Activated CD8-positive, alpha-beta memory T cell treated with anti-CD3 and anti-CD28 coated beads for 4 hours (primary cell): ENCODE measurements at places on chromosomes 1 and 21.

GRCh38 chr1:29592261-29592615 lies 355.9 kb downstream of the PTPRU start:
- no peak for DNase-seq

DNA sequence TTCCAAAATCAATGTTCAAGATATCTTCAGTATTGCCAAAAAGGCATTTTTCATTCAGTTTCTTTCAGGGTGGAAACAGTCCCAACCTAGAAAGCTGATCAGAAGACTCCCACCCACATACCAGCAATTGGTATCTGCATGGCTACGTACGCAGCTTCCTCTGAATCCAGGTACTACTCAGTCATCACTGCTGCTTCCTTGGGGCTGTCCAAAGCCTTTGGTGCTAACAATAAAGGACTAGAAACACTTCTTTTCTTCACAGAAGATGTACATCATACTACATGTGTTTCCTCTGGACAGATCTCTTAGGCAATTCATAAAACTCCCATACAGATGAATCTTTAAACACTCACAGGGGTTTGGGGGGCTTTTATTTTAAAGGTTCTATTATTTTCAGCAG lies 29.8 kb downstream of the VPS26C start:
- DNase-seq, result no peak

DNA sequence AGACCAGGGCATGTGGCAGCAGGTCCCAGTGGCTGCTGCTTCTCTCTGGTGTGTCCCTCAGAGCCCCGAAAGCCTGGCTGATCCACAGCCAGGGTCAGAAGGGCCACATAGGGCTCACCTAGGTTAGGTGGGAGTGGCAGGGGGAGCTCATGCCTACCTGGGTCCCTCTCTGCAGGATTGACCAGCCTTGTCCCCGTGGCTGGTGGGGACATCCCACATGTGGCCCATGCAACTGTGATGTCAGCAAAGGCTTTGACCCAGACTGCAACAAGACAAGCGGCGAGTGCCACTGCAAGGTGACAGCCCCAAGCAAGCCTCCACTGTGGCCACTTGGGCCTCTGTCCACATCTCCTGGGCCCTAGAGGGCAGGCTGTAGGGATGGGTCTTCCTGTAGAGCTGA lies 15.7 kb downstream of the CELSR2 start:
- no peak for DNase-seq

DNA sequence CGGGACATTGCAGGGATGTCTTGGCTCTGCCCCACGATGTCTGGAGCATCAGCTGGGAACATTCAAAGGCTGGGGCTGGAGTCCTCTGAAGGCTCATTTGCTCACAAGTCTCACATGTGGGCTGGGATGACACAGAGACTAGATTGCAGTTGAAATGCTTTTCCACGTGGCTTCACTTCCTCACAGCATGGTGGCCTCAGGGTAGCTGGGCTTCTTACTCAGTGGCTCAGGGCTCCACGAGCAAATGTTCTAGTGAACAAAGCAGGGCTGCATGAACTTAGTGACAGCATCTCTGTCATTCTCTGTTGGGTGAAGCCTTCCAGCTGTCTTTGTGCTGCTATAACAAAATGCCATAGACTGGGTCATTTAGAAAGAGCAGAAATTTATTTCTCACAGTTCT lies 247.0 kb upstream of the POU3F1 start:
- DNase-seq, result no peak

DNA sequence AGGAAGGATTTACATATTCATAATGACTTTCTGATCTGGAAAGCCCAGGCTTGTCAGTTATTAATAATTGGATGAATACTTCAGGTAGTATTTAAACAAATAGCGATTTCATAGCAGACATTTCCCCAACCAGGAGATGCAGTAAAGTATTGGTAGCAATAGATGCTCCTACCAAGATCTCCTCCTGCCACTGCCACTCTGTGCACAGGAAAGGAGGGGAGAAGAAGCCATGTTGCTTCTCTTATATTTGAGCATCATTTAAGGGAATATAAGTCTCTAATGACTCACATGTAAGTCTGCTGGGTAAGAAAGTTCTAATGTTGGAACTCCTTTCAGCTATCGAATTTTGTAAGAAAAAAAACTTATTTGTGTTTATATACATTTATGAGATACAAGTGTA lies 420 bp upstream of the IFI16 start:
- DNase-seq, result no peak

- DNase-seq, result no peak
These were observed 40.5 kb downstream of the ATF3 start for GRCh38 chr1:212649020-212649419.

DNA sequence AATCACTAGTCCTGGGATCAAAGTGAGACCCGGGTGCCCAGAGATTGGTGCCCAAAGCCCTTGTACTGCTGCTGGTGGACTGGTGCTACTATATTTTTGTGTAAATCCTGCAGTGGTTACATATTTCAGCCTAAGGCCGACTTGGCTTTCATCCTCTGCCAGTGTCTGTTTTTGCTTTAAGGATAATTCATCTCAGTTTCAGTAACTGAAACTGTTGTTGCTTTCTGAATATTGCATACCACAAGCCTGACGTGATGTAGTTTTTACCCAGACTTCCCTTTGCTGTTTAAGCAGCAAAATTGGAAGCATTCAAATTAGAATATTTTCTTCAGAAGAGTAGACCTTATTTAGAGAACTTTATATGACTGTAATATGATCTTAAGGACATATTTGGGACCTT lies 341.8 kb downstream of the RYR2 start:
- no peak for DNase-seq

DNA sequence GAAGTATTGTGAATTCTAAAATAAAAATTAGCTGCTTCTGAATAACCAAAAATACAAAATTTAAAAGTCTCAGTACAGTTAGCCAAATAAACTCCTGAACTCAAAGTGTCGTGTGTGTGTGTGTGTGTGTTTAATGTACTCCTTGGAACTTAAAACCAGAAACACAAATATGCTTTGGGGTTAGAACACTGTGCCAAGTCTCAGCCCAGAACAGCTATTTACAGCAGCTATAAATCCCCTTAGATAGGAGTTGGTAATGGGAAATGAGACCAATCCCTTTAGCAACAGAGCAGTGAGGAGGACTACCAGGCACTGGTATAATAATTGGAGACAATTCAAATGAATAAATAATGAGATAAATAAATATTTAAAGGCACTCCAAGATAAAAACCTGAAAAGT lies 83.1 kb downstream of the PATJ start:
- no peak for DNase-seq

- no peak for DNase-seq
These were observed 108.6 kb upstream of the RAB3GAP2 start for GRCh38 chr1:220380885-220381284.

- DNase-seq, result no peak
These were observed 44.5 kb downstream of the LRRC53 start for GRCh38 chr1:74467786-74468377.

DNA sequence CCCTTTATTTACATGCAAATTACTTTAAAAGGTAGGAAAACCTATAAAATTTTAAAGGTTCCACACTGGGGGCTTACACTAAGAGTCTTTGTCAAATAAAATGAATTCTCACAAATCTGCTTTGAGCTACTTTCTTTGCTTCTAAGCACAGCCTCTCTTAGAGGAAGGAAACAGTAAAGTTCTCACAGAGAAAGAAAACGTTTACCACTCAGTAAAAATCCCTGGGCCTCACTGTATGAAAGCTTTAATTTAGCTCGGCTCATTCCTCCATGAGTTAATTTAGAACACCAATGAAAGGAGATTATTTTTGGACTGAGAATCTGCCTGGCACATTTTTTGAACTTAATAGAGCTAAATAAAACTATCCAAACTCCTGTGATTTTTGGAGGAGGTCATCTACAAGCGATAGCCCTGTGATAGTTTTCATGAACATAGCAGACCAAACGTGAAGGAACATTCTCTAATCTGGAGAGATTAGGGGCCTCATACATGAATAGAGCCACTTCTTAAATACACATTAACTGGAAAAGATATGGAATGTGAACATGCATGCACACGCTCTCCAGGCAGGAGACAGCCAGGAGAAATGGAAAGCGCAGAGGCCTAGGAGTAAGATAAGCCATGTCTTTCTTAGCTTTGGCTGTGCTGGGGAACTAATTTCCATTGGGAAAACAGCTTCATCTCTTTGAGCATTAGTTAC lies 32.8 kb downstream of the PRRX1 start:
- DNase-seq, result no peak

DNA sequence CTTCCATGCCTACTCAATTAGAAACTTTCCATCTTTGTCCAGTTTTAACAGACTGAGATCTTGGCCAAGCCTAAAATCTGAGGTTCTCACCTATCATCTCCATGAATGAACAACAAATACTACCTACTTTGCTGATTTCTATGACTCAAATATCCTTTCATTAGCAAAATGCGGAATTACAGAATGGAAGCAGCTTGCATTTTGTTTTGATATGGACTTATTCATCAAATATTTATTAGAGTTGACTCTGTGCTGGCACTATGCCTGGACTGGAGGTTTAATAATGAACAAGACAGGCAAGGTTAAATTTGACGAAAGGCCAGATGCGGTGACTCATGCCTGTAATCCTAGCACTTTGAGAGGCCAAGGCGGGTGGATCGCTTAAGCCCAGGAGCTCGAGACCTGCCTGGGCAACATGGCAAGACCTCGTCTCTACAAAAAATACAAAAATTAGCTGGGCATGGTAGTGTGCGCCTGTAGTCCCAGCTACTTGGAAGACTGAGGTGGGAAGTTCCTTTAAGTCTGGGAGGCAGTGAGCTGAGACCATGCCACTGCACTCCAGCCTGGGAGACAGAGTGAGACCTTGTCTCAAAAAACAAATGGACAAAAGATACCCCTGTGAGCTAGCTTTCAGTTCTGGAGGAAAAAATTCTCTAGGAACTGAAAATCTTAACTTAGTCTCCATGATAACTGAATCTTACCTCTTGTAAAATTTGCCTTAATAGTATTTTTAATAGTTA lies 29.4 kb upstream of the SOD1 start:
- no peak for DNase-seq

DNA sequence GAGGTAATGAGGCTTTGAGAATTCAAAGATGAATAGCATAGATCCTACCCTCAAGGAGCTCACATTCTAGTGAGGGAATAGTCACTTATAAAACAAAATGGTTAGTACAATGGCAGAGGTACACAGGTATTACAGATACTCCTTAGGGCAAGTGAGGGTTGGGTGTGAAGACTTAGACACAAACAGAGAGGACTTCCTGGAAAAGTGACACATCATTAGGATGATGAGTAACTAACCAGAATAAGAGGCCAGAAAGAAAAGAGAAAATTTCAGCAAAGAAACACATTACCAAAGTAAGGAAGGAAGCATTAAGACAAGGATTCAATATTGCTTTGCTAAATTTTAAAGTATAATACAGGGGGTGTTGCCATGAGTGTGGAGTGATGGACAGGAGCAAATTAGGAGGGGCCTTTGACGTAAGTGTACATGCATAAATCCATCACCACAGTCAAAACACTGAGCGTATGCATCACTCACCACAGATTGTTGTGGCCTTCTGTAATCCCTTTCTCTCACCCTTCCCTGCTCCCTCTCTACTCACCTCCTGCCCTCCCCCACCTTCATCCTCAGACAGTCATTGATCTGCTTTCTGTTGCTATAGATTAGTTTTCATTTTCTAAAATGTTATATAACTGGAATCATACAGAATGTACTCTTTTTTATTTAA lies 7.9 kb downstream of the CD53 start:
- DNase-seq, result no peak

DNA sequence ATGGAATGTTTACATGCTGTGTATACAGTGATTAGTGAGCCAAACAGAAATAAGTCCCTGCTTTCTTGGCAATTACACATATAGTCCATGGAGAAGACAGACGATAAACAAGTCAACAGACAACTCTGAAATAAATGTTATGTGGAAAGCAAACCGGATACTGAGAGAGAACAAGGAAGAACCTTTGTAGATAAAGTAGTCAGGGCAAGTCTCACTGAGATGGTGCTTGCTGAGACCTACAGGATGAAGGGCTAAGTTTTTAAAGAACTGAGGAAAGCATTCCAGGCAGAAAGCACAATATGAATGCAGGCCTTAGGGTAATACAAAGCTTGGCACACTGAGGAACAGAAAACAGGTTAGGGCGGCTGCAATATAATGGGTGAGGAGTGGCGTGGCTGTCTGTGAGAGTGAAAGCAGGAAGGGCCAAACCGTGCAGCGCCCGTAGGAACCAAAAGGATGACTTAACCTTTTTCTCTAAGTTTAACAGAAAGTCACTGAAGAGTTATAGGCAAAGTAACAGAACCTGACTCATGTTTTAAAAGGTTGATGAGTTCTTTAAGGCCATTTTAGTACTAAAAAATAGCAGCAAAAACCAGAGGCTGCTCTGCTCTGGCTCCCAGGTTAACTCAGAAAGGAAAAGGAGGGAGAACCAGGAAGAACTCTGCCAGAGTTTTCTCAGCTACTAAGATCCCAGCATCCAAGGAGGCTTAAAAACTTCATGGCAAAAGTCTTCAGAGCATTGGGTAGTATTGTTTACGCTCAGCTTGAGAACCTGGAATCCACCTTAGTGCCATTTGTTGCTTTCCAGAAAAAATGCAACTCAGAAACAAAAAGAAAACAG lies 8.7 kb upstream of the TTF2 start:
- DNase-seq, result no peak

- DNase-seq, result no peak
These were observed 61.4 kb downstream of the SLC16A1 start for GRCh38 chr1:112894561-112895011.

- peak; percentile 5 for DNase-seq
These were observed 18.8 kb upstream of the MAP1LC3C start for GRCh38 chr1:242017580-242018233.

- DNase-seq, result no peak
These were observed 75.1 kb upstream of the GNG4 start for GRCh38 chr1:235724730-235725129.

DNA sequence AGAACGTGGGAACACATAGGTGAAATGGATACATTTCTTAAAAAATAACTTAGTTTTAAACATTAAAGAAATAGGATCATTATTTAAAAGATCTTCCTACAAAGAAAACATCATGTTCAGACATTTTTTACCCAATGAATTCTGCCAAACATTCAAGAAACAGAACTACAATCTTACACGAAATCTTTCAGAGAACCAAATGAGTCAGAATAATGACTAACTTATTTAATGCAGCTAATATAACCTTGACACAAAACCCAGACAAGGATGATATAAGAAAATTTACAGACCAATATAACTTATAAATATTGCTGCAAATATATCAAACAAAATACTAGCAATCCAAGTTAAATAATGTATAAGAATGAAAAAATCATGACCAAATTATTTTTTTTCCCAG lies 220.1 kb upstream of the KCNK2 start:
- no peak for DNase-seq

GRCh38 chr1:162956922-162957321 lies 95.9 kb upstream of the CCDC190 start:
- DNase-seq, result no peak
